CMK (cell line): ENCODE measurements at places on chromosomes 6 and 20.
A peak's percentile ranks its signal among the peaks of the same experiment; 100 is the strongest.

DNA sequence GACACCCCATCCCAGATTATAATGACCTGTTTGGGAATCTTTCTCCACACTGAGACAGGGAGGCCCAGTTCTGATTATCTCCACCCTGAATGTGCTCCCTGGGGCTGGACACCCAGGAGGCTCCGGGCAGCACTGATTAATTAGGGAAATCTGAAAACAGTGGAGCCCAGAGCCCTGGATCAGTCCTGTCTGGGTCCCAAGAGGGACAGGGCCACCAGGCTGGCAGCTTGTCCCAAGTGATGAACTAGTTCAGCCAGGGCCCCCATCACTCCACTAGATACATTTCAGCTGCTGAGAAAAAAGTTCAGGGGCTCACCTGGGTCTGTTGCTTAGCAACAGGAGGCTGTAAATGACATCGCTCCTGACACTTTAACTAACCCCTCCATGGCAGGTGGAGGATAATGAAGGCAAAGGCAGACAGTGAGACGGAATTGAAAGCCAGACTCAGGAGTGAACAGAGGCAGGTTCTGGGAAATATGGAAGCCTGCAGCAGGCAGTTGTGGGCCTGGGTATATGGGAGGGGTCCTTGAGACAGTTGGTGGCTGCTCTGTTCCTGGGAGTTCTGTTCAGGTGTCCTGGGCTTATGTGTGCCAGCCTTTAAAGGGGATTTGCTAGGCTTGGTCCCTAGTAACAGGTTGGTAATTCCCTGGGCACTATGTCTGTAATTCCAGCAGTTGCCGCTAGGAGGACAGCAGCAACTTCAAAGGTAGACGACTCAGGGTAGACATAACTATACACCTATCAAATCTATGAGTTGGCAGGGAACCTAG lies 78.3 kb upstream of the CTNNBL1 start:
- DNase-seq: peak; percentile 14

DNA sequence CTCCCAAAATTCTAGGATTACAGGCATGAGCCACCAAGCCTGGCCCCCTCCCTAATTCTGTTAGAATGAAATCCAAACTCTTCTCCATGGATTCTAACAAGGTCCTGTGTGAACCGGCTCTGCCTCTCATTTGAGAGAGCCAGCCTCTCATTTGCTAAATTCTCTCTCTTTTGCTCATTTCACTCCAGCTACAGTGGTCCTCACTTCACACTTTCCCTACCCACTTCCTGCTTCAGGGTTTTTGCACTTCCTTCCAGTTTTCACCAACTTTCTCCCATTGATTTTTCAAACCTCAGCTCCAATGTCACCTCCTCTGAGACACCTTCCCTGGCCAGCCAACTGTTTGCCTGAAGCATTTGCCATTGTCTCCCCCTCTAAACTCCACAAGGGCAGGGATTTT lies 5.1 kb downstream of the COX4I2 start:
- DNase-seq: no peak

- no peak for DNase-seq
Measured at GRCh38 chr6:7721649-7722048, 4.2 kb upstream of the BMP6 start.

- no peak for DNase-seq
Measured at GRCh38 chr6:6319952-6320811, at the start of gene F13A1. F13A1 (minus strand) TSS chr6:6320662; CDS start chr6:6318664, 1,998 bp downstream.

DNA sequence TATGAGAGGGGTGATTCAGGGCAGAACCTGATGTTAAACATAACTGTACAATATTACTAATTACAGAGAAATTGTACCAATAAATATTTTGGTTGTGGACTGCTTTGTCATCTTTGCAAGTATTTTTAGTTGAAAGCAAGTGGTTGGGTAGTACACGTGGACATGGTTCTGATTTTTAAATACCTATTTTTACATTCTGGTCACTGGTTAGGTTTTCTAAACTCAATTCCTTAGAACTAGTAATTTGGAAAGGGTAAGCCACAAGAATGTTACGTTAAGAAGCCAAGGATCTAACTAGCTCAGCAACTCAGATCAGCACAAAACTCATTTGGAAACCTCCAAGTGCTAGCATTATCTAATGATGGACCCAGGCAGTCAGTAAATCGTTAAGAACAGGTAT lies 2.7 kb downstream of the EPB41L2 start:
- DNase-seq: no peak

DNA sequence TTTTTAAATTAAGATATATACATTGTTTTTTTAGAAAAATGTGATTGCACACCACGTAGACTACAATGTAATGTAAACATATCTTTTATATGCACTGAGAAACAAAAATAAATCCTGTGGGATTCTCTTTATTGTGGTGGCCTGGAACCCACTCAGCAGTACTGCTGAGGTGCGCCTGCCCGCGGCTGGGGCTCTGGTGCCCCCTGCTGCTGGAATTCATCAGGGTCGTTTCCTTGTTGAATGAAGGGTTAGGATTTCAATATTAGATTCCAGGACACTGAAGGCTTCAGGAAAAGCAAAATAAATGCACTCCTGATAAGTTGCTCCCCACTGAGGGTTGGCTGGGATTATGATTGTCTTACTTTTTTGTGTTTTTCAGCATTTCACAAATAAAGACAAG lies 175.8 kb upstream of the GGTLC1 start:
- DNase-seq: no peak

DNA sequence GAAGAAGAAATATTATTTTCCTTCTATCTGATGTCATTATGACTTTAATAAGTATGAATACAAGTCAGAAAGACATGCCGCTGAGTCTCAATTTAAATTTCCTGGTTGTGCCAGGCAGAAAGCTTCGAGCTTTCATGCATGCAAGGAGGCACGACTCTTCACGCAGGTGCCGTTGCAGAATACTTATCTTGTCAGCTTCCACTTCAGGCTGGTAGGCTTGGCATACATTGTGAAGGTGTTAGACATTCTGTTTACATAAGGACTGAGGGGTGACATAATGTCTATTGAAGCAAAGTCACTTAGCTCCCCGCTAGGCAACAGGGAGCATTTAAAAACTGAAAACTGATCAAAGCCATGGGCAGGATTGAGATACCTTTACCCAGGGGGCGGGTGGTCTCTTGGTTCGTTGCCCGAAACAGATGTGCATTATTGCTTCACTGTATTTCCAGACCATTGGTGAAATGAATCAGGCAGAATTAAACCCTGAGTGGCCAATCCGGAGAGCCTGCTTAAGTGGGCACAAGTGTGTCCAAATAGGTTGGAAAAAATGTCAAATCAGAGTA lies 16.4 kb downstream of the BMP6 start:
- no peak for DNase-seq

DNA sequence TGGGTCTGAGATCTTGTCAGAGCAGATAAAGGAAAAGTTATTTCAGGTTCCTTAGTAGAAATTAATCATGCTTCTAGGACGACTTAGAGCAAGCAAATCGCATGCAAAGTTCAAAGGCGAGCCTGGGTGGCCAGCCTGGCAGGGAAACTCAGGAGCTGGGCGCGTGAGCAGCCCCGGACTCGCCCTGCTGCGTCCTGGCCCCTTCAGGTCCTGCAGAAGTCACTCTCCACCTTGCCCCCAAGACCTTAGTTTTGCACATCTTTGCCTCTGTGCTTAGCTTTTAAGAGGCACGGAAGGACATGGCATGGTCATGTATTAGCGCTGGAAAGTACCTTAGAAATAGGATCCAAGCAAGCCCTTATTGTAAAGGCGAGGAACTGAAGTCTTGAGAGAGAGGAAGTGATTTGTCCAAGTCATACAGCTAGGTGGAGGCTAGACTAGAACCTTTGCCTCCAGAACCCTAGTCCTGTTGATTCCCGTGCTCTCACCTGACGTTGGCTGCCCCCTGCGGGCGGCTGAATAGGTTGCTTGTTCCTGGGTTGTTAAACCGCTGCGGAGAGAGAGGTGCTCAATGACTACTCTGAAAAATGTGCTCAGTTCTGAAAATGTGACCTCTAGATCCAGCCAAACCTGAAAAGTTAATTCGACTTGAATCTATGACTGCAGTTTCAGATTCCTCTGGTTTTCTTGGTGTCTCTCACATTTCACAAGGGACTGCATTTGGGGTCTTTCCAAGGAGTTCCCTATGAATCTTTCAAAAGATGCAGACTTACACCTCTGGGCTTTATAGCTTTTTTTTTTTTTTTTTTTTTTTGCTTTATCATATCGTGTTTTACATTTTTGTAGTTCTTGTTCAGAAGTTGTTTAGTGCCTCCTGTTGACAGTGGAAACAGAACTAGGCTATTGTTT lies 2.7 kb downstream of the MYB start:
- DNase-seq: peak; percentile 73

DNA sequence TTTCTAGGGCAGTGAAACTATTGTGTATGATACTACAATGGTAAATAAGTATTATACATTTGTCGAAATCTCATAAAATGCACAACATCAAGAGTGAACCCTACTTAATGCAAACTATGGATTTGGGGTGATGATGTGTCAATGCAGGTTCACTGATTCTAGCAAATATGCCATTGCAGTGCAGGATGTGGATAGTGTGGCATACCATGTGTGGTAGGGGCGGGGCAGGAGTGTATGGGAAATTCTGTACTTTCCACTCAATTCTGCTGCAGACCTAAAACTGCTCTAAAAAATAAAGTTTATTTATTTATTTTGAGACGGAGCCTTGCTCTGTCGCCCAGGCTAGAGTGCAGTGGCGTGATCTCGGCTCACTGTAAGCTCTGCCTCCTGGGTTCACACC lies 44.3 kb downstream of the ABHD12 start:
- DNase-seq: no peak

- no peak for DNase-seq
Measured at GRCh38 chr6:158754738-158755137, 64.4 kb downstream of the EZR start.

GRCh38 chr20:59141818-59142581 lies 21.6 kb upstream of the ZNF831 start:
- no peak for DNase-seq

- DNase-seq: no peak
Measured at GRCh38 chr20:59022754-59023153, 3.5 kb downstream of the TUBB1 start.

DNA sequence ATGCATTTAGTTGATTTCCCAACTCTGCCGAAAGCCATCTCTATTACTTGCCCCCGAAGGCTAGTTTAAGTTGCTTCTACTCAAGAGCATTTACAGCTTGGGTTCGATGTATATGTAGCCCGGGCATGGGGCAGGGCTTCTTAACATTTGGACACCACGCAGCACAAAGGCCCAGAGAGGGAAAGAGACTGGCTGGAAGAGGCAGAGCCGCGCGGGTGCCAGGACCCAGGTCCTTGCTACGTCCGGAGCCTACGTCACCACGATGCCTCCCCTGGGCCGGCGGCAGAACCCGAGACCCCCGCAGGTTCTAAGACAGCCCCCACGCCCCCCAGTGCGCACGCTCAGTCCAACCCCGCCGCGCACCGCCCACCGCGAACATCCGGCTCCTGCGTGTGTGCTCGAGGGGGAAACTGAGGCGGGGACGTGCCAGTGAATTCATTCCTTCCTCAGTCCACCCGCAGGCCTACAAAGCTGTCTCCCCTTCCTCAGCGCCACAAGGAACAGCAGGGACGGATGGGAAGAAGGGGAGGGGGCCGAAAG lies 367 bp upstream of the PCIF1 start:
- DNase-seq: no peak

- DNase-seq: no peak
Measured at GRCh38 chr6:21747441-21747840, 153.9 kb downstream of the SOX4 start.

DNA sequence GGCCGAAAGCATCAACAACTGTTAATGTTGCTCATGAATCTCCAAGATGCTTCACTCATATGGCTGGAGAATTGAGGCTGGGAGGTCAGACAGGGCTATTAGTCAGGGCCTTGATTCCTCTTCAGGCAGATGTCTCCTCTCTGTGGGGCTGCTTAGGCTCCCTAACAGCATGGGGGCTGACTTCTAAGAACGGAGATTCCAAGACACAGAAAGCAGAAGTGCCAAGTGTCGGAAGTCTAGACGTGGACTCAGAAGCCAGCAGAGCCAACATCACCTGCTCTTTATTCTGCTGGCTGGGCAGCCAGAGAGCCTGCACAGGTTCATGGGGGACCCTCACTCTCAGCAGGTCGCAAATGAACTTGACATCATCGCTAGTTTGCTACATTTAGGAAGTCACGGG lies 279.8 kb downstream of the CDH26 start:
- no peak for DNase-seq

GRCh38 chr20:20150241-20150640 lies 97.9 kb downstream of the CFAP61 start:
- no peak for DNase-seq

DNA sequence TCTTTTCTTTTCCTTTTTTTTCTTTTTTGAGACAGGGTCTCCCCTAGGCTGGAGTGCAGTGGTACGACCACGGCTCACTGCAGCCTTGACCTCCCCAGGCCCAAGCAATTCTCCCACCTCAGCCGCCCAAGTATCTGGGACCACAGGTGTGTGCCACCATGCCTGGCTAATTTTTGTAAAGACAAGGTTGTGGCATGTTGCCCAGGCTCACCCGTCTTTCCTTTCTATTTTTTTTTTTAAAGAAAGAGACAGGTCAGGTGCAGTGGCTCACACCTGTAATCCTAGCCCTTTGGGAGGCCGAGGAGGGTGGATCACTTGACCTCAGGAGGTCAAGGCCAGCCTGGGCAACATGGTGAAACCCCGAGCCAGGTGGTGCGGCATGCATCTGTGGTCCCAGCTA lies 16.6 kb downstream of the BANF2 start:
- DNase-seq: no peak

GRCh38 chr20:14062171-14062570 lies 66.9 kb downstream of the MACROD2 start:
- DNase-seq: no peak
